RKO (cell line): ENCODE measurements at places on chromosomes 3 and 15.
A peak's percentile ranks its signal among the peaks of the same experiment; 100 is the strongest.

- DNase-seq, result no peak
Measured at GRCh38 chr3:113678773-113679172, 17.7 kb downstream of the USF3 start.

GRCh38 chr3:8712908-8713255 is 20.7 kb upstream of the CAV3 start:
- no peak for DNase-seq

DNA sequence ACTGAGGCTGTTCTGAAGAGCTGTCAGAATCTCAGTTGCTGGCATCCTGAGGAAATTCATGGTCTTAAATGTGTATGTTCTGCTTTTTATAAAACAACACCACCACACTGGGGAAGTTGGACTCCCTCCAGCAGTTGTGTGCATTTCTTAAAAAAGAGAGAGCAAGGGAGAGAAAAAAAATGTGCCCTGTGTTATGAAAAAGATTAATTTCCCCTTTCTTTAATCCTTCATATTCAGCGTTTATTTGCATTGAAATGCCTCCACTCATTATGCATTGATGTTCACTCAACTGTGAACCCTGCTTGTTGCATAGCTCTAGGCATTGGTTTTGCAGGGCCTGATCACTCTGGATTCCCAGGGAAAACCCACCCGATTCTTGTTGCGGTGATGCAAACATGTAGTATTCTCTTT is 4.4 kb upstream of the ZNF609 start:
- DNase-seq, result no peak

- DNase-seq, result no peak
Measured at GRCh38 chr15:88909956-88910831, 3.0 kb downstream of the MFGE8 start.

DNA sequence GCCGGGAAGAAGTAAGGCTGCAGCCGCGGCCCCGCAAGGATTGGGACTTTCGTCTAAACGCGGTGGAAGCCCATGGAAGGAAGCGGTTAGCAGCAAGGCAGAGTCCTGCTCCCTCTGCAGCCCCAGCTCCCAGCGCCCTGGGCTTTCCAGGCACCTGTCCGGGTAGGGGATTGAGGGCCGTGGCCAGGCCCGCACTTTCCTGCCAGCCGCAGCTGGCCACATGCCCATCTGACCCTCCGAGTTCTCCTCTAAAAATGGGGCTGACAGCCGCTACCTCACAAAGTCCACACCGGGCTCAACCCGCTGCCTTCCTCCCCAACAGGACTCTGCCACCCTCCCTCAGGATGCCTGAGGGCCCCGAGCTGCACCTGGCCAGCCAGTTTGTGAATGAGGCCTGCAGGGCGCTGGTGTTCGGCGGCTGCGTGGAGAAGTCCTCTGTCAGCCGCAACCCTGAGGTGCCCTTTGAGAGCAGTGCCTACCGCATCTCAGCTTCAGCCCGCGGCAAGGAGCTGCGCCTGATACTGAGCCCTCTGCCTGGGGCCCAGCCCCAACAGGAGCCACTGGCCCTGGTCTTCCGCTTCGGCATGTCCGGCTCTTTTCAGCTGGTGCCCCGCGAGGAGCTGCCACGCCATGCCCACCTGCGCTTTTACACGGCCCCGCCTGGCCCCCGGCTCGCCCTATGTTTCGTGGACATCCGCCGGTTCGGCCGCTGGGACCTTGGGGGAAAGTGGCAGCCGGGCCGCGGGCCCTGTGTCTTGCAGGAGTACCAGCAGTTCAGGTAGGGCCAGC is 1.9 kb downstream of the NEIL1 start:
- no peak for DNase-seq

- no peak for DNase-seq
Measured at GRCh38 chr3:365268-365667, 168.7 kb downstream of the CHL1 start.

DNA sequence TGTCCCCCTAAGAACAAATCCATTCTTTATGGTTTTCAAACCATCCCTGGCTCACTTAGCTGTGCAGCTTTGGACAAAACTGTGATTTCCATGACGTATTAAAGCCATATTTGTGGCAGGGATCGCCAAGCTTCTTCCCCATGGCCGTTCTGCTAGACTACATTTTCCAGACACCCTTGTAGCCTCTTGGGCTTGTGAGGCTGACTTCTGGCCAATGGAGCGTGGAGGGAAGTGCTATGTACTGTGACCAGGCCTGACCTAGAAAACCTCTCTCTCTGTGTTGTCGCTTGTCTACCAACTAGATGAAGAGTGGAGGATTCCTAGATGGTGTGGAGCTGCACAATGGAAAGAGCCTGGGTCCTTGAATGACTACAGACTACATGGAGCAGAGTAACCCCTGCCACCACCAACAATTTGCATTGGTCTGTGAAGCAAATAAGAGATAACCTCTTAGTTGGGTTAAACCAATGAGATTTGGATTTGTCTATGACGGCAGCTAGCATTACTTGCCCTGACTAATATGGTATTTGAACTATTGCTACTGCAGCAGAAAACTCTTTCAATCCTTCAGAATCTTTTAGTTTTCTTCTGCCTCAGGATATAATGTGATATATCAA is 22.1 kb upstream of the MGLL start:
- no peak for DNase-seq

GRCh38 chr3:114364806-114365654 is 71.2 kb downstream of the TIGIT start:
- no peak for DNase-seq

- DNase-seq, result no peak
Measured at GRCh38 chr3:105585-105984, 91.0 kb upstream of the CHL1 start.

DNA sequence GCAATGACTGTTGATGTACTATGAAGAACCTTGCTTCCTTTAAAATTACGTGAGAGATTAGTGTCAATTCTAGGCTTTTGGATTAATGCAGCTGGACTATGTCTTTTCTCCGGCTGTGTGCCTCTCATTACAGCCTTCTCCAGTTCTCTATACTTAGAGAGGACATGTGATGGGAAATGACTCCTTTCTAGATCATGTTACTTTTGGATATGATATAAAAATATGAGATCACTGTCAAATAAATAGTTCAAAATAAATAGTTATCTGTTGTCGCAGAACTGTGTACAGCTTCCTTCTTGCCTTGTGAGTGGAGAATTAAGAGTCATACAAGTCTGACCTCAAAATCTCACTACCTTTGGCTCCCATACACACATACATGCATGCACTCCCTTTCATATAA is 592.4 kb downstream of the DIPK2A start:
- DNase-seq, result no peak

- no peak for DNase-seq
Measured at GRCh38 chr3:188978421-188979171, 193.2 kb upstream of the TPRG1 start.

DNA sequence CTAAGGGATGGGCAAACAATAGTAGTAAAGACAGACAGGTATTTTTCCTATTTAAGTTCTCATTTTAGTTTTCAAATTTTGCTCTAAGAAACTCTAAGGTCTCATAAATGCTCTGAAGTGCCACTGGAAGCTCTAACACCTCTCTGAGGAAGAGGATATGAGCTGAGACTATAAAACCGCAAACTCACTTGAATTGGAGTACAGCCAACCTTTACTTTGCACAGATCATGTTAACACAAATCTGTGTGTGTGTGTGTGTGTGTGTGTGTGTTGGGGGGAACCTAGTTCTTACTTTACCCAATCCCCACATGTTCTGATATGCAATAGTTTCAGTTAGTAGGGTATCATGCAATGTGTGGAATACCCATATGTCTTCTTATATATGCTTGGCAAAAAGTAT is 446.8 kb downstream of the CHL1 start:
- no peak for DNase-seq

- no peak for DNase-seq
Measured at GRCh38 chr15:68538311-68538710, 40.5 kb upstream of the CORO2B start.

DNA sequence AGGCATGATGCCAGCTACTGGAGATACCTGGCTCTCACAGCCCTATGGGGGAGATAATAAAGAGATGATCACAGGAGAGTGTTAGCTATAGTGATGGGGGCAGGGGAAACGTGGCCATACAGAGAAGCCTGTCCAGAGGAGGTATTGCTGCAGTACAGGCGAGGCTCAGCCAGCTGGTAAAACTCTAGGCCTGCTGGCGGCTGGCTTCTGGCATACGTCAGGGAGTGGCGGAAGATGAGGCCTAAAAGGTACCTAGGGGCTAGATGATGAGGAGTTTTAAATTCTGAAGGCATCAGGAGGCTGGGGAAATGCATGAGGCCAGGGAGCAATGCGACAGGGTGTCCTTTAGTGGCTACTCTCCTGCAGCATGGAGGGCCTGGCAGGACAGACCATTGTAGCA is 110.7 kb downstream of the EEFSEC start:
- DNase-seq, result no peak

- DNase-seq, result no peak
Measured at GRCh38 chr15:39247574-39247973, 333.3 kb upstream of the THBS1 start.

DNA sequence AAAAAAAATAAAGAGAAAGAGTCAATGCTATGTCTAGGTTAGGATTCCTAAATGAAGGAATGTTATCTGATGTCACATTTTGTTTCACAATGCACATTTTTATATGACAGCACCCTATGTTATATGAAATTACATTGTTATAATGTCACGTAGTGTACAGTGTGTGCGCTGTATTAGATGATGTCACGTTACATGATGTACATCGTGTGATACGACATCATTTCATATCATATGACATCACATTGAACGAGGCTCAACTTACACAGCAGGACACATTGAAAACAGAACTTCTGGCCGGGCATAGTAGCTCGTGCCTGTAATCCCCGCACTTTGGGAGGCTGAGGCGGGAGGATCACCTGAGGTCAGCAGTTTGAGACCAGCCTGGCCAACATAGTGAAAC is 150.0 kb downstream of the OCA2 start:
- DNase-seq, result no peak

GRCh38 chr15:92637626-92638025 is 17.9 kb downstream of the FAM174B start:
- DNase-seq, result no peak

GRCh38 chr3:81354119-81354518 is 407.3 kb downstream of the GBE1 start:
- DNase-seq, result no peak

GRCh38 chr3:38354588-38355330 is 8.2 kb downstream of the XYLB start:
- DNase-seq, result no peak

GRCh38 chr3:43949594-43949993 is 258.9 kb downstream of the ABHD5 start:
- no peak for DNase-seq

GRCh38 chr3:133962849-133963248 is 66.9 kb downstream of the SLCO2A1 start:
- DNase-seq, result no peak

DNA sequence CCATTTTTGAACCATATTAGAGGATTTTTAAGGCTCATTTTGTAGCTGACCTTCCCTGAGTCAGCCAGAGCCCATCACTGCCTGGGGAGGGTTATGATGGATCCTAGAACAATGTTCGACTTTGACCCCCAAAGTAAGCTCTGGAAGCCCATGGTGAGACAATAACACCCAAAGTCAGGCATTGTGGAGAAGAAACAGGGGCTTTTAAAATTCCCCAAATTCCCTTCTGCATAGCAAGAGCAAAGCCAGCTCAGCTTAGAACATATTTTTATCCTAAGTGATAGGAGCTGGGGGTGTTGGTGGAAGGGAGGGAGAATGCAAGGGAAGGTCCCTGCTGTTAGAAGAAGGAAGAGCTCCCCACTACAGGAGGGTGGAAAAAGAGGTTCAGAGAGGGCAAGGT is 4.0 kb downstream of the ITGA11 start:
- no peak for DNase-seq

DNA sequence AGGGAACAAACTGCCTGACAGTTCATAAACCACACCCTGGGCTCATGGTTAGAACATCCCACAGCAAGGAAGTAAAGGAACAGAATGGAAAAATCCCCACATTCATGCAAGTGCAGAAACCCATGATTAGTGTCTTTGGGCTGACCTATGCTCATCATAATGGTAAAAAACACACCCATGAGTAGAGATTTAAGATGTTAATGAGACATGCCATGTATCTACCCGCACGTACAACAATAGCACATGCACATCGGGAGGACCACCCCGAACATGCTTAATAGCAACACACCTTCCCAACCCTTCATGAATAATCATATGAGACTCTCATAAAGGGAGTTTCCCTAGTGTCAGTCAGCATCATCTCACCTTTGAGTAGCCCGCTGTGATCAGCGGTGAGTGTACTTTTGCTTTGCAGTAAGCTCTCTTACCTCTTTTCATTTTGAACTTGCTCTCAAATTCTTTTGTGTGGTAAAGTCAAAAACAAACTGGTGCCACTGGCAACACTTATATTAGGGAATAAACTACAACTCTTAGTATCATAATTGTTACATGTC is 23.2 kb downstream of the ZBED2 start:
- DNase-seq, result no peak

DNA sequence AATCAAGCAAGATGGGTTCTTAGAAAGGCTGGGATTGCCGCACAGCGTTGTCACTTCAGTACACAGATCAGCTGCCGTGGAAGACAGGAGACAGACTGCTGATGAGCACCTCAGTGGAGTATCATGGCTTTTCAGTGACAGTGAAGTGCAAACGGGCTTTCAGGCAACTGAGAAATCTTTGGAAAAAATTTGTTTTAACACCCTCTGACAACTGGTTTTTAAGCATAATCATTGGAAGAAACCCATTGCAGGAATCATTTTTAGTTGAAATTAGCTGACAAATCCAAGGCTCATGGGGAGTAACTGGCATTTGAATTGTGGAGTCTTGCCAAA is 418.8 kb downstream of the OTOL1 start:
- no peak for DNase-seq

DNA sequence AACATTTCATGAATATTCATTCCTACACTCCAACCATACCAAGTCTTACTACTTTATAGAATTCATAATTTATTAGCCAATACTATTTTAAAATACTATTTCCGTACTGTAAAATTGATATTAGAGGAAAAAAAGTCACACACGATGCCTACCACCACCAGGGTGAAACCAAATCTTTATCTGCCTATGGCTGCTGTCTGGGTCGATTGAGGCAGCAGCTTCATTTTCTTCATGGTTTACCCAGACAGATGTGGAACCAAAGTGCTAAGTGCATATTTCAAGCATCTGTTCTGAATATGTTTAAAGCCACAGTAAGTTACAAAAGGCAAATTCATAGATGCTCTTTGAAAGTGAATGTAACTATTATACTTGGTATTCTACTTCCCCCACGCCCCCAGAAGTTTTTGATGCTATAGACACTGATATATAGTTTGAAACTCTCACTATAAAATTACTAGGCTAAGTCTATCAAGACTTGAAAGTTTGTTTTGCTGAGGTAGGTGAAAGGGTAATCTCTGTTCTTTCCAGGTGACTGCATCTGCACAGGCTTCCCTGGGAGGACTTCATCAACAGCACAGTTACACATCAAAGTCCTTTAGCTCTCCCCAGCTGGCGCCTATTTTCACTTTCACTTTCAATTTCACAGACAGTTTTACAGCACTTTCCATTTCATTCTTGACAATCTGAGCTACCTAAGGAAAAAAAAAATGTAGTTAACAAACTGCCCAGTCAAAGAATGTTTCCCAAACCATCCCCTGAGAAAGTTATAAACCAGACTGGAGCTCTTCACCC is 113.9 kb downstream of the POLQ start:
- DNase-seq, result no peak

GRCh38 chr3:9230596-9230995 is 18.9 kb downstream of the SRGAP3 start:
- DNase-seq, result no peak

GRCh38 chr15:71532994-71533393 is 277.4 kb upstream of the NR2E3 start:
- DNase-seq, result peak; percentile 43

- no peak for DNase-seq
Measured at GRCh38 chr3:73061416-73061815, at the start of gene EBLN2. Gene EBLN2, plus strand, starts transcription at chr3:73061659. Its CDS starts 423 bp downstream, at chr3:73062082.

GRCh38 chr15:78397382-78397781 is 40.6 kb upstream of the IREB2 start:
- no peak for DNase-seq
